HTR-8/SVneo (cell line): ENCODE measurements at places on chromosomes 4 and X.

DNA sequence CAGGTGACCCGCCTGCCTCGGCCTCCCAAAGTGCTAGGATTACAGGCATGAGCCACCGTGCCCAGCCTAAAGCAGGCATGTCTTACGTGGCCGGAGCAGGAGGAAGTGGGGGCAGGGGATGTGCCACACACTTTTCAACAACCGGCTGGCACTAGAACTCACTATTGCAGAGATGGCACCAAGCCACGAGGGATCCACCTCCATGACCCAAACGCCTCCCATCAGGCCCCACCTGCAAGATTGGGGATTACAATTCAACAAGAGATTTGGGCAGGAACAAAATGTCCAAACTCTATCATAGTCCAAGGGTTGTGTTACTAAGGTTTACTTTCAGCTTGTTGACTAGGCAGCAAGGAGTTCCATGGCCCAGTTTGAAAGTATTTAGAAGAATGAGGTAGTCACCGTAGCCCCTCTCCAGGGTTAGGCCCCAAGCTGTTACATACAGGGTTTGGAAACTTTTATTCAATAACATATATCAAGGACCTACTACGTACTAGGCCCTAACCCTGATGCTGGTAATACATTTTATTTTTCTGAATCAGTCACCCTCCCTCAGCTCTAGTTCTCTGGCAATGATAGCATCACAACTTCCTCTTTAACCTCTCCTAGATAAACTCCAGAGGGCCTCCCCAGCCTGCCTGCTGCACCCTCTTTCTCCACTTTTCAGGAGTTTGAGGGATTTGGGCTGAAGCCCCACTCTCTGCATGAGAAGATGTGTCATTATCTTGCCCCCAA, 18.0 kb upstream of the TBC1D14 start:
- no peak for DNase-seq

- peak; percentile 66 for DNase-seq
These were observed 41.0 kb upstream of the UCP1 start for GRCh38 chr4:140609548-140610425.

DNA sequence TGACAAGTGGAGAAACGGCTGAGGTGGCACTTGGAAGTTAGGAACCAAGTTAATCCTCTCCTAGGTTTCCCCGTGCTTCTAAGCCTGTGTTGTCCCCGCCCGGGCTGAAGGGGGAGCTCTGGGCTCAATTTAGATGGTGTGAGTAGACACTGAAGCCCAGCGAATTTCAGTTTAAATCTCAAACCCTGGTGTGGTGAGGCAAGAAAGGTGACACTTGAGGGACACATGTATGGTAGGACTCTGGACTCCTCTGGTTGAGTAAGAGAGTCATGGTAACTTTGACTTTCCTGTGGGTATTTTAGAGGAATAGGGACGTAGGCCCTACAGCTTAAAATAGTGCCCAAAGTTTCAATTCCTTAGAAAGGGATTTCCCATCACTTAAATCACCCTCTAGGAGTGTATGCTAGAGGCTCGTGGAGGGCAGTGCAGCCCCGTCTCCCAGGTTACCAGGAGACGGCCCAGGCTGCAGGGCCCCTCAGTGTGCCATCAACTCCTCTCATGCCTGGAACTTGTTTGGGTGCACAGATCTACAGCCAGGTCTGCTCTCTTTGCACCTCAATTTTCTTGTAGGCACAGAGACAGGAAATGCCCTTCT, 24.0 kb downstream of the HAND2 start:
- DNase-seq: peak; percentile 73

- no peak for DNase-seq
These were observed 19.9 kb downstream of the ARHGEF38 start for GRCh38 chr4:105572296-105572695.

GRCh38 chrX:149506349-149506748, 1.2 kb upstream of the IDS start:
- DNase-seq: no peak

DNA sequence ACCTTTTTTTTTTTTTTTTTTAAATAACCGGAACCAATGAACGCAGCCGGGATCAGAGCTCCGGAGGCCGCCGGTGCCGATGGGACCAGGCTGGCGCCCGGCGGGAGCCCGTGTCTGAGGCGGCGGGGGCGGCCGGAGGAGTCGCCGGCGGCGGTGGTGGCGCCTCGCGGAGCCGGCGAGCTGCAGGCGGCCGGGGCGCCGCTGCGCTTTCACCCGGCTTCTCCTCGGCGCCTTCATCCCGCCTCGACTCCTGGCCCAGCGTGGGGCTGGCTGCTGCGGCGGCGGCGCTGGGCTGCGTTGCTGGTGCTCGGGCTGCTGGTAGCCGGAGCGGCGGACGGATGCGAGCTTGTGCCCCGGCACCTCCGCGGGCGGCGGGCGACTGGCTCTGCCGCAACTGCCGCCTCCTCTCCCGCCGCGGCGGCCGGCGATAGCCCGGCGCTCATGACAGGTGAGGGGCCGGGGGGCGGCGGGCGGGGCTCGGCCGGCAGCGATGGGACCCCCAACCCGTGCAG, 337 bp downstream of the STIM2 start:
- DNase-seq: peak; percentile 21

DNA sequence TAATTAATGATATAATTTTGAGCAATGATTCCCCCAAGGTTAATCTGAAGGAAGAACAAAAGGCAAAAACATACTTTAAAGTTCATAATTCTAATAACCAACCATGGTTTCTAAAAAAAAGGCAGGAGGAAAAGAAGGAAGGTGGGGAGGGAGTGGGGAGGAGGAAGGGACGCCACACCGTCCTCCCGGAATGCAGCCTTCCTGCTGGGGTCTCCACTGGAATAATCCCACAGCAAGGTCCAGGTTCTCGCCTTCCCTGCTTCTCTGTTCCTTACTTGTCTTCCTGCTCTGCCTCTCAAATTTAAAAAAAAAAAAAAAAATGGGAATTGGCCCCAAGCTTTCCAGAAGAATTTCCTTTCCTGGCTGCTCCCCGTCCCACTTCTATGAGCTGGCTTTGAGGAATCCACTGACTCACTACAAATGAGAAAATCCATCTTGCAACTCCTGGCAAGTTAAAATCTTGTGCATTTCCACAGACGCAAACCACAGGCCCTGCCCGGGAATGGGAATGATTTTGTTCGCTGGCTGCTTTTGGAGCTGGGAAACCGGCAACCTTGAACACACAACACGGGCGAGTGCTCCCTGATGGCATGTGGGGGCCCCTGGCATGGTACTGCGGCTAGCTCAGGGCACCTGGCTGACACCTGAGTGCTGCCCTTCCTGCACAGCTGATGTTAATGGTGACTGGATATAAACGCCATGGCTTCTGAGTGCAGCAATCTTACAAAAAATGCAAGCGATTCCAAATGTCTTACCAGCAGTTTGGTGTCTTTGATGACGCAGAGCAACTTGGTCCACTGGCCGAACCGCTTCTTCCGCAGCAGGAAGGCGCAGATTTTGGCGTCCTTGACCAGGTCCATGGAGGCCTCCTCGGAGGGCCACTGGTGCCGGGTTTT, 97.0 kb downstream of the AFAP1 start:
- DNase-seq: peak; percentile 84

DNA sequence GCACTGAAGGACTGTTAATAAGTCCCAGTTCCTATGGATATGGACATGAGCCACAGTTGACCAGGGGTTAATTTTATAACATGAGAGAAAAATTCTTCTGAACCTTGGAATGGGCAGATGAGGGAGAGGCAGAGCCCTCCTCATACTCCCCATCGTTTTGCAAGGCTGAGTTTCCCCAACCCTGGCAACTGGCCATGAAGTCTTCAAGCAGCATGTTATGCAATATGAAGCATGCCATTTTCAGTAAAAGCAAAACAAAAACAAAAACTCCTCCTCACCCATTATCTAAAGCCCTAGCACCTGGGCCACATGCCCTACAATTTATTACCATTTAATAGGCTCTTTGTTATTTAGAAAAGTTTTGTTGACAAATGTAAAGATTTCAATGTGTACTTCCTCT, 64.5 kb downstream of the GPC4 start:
- DNase-seq: no peak

- DNase-seq: no peak
These were observed 3.4 kb downstream of the FAM149A start for GRCh38 chr4:186107947-186108346.

- no peak for DNase-seq
These were observed 28.2 kb downstream of the FGFBP1 start for GRCh38 chr4:15910155-15910940.

GRCh38 chr4:152950402-152951274, 14.5 kb downstream of the FHDC1 start:
- DNase-seq: no peak

DNA sequence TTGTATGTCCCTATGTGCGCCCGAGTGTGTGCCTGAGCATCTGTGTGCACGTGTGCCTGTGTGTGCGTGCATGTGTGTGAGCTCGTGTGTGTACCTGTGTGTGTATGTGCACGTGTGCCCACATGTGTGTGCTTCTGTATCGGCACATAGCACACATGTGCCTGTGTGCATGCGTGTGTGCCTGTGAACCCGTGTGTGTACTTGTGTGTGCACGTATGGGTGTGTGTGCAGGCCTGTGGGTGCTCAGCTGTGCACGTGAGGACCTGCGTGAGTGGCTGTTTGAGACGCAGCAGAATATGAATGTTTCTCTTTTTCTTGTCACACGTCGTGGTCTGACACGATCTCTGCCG, 4.3 kb downstream of the AKAP17A start:
- no peak for DNase-seq

DNA sequence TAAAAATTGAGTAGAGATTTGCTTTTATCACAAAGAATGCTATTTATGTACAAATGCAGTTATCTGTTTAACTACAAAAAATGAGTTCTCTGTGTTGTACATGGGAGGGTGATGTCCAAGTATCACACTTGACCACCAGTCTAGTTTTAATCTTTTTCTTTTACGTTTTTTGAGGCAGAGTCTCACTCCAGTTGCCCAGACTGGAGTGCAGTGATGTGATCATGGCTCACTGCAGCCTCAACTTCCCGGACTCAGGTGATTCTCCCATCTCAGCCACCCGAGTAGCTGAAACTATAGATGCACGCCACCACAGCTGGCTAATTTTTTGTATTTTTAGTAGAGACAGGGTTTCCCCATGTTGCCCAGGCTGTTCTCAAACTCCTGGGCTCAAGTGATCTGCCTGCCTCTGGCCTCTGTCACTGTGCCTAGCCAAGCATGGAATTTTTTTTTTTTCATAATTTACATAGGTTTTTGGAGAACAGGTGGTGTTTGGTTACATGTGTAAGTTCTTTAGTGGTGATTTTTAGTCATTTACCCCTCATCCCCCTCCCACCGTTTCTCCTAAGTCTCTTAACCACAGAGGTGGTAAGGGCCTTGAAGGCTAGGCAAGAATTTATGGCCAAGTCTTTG, 47.9 kb upstream of the RPA4 start:
- no peak for DNase-seq

GRCh38 chrX:40647307-40648197, at the start of gene CXorf38:
Gene CXorf38 (minus strand): TSS chrX:40647561. CDS start chrX:40647520, 41 bp downstream.
- DNase-seq: peak; percentile 83

GRCh38 chr4:152858934-152859333, 77.2 kb upstream of the FHDC1 start:
- DNase-seq: no peak

GRCh38 chr4:77931452-77932135, 69.0 kb downstream of the MRPL1 start:
- DNase-seq: no peak

DNA sequence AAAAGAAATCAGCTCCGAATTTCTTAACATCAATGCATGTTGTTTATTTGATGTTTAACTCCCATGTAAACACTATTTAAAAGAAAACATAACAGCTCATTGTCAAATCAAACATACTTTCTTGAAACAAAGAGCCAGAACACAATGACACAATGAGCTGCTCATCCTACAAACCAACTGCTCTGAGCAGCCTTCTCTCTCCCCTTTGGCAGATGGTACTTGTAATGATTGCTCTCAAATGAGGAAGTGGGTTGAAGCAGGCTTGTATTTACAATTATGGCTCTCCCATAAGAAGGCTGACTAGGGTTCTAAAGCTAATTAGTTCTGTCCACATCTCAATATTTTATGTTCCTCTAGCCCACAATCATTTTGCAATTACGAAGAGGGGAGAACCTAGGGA, 637.8 kb upstream of the ADGRL3 start:
- DNase-seq: no peak

DNA sequence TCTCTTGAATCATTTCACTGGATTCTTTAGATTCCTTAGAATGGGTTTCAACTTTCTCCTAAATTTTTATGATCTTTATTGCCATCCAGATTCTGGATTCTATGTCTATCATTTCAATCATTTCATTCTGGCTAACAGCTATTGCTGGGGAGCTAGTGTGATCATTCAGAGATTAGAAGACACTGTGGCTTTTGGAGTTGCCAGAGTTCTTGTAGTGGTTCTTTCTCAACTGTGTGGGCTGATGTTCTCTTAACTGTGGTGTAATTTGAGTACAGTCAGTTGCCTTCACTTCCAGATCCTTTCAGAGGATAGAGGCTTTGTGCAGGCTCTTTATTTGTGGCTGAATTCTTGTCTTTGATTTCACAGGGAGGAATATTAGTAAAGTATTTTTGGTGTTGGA, 12.1 kb upstream of the CSN2 start:
- no peak for DNase-seq
